GM12891 (cell line): ENCODE measurements at places on chromosomes 5 and 9.

- no peak for DNase-seq
Measured at GRCh38 chr9:16289639-16290038, 580.8 kb downstream of the BNC2 start.

DNA sequence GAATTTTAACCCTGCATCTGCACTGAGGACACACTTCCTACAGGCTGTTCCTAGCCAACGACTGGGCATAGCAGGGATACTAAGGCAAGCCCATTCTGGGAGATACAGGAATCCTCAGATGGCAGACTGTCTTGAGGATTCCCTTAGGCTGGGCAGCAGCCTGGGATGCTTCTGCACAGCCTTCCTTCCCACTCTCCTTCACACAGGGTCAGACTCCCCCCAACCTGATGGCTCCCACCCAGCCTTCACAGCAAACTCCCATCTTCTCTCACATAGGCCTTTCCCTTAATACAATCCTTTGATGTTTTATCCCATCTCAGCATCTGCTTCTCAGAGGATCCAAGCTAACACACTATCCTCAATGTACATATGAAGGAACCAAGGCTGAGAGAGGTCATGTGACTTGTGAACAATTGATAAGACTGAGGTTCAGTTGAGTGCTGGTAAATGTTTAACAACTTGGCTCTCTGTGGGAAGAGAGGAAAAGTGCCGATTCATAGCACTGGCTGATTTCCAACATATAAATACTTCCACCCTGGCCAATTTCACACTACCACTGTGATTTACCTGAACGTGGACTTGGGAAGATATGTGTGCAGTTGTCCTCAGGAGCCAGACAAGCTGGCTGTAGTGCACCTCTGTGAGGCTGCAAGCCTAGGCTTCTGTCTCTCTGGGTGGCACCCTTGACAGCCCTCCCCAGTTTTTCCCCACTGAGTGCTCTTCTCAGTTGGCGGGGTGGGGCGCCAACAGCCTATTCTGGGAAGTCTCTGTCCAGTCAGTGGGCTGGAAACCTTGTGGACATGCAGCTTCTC lies 120.2 kb upstream of the TRIM32 start:
- DNase-seq: no peak

DNA sequence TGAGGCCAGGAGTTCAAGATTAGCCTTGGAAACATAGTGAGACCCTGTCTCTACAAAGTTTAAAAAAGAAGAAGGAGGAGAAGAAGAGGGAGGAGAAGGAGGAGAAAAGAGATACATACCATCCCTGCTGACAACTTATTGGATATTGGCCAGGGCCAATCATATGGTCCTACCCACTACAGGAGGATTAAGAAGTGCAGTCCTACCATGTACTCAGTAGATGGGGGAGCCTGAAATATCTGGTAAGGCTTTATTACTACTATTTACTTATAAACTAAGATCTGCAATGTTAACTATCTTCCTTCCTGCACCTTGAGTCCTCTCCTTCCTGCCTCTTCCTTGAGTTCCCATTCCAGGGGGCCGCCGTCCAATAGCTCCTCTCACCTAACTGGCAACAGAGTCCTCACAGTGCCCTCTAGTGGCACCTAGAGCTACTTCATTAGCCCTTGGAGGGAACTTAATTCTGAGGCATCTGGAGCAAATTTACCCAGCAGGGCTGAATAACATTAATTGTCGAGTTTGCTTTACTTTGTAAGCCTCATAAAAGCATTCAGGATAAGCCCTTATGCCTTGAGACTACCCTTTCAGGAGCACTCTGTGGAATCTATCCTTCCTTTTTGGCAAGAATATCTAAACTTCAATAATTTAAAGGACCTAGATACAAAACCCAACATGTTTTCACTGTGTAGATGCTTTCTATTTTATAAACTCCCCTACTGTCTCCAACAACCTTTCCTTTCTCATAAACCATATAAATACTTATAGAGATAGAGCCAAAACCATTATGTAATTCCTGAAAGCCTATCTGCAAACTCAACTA lies 39.1 kb upstream of the RANBP6 start:
- no peak for DNase-seq

GRCh38 chr9:89844535-89844934 lies 239.7 kb downstream of the GADD45G start:
- no peak for DNase-seq

DNA sequence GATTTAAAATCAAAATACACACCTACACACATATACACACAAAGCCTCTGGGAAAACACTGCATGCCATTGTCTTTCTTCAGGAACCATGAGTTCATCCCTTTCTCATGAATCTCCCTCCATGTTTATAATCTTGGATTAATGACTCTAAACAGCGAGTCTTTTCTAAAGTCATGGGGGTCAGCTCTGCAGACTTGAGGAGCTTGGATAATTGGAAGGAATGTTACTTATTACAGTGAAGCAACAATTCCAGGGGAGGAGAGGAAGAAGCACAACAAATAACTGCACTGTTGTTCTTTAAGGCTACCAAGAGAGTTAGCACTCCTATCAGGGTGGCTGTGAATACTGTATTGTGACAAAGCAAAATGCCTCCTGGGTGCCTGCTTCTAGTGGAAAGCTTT lies 444.7 kb downstream of the ANXA1 start:
- DNase-seq: no peak

DNA sequence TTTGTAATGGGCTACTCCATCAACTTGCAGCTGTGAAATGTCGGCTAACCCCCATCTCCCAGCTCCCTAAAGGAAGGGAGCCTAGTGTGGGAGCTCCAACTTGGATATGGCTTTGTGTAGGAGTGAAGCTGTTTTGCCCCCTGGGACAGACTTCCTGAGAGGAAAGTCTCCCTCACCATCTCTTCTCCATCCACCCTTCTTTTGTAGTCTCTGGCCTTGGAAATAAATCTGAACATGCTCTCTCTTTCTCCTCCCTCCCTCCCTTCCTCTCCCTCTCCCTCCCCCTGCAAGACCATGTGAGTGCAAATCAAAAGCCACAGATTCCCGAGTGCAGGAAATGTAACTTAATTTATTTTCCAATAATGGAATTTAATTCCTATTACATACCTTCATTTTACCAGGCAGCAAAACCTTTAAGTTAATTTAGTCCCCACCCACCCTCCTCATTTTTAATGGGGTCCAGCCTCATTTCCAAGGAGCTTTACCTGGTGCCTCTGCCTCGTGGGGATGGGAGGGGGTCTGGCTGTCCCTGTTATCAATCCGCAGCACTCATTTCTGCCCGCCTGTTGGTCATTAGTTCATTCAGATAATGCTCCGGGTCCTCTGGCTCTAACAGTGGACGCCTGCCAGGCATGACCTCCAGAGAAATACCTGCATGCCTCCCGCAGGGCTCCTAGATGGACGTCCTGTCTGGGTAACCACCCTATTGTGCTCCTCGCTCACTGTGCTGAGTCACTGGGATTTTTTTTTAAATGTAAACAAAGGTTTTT lies 122.9 kb upstream of the TAF11L2 start:
- DNase-seq: no peak
